ENCODE measurements at places on chromosomes 3 and 15.
A peak's percentile ranks its signal among the peaks of the same experiment; 100 is the strongest.

GRCh38 chr15:38683382-38684242, 119.0 kb upstream of the RASGRP1 start:
- peak; percentile 68 for DNase-seq

GRCh38 chr3:73828348-73828747, 203.6 kb upstream of the PDZRN3 start:
- DNase-seq = no peak

GRCh38 chr3:62874711-62875557, at the start of gene CADPS:
Gene CADPS, minus strand, starts transcription at chr3:62875416. Its CDS starts 387 bp downstream, at chr3:62875029.
- DNase-seq = peak; percentile 24

GRCh38 chr15:67181221-67181639, 73.2 kb downstream of the AAGAB start:
- no peak for DNase-seq

GRCh38 chr3:130974201-130974600, 52.4 kb downstream of the ASTE1 start:
- DNase-seq = no peak

DNA sequence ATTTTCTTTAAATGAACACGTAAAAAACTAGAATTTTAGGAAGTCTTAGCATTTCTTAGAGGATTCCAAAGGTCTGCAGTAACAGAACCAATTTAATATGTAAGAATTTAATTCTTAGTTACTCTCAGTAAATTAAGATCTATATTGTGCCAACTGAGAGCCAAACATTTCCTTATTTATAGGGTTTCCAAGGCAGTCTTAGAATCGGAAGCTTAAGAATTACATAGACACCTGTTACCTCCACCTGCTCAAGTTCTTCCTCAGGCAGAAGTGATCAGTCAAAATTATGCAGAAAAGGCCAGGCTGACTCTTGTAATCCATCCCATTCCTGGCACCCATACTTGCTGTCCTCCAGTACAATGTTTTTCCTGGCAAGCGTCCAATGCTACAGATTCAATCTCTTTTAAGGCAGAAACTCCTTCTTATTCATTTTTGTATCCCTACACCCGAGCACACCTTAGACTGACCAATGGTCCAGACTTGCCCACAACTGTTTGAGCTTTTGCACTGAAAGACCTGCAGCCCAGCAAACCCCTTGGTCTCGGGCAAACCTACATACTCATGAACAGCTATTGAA, 64.3 kb downstream of the NCEH1 start:
- no peak for DNase-seq

GRCh38 chr3:47319956-47320355, 37.2 kb downstream of the KLHL18 start:
- no peak for DNase-seq

- no peak for DNase-seq
Measured at GRCh38 chr15:78044407-78045155, 32.9 kb downstream of the TBC1D2B start.

DNA sequence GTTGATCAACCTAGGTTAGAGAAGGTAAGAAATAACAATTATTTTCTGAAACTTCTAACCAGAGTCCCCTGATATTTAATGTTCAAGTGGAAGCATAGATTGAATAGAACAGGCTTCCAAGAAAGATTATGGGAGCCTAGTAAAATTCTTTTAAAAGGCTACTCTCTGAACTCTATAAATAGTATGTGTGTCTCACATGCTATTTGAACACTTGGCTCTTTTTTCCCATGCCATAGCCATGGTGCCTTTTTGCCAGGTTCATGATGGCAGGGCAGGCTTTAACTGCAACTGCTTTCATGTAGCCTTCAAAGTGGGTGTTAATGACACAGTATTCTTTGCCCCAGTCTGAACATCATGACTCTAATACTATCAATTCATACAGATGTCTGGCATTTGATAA, 22.9 kb upstream of the STRIT1 start:
- no peak for DNase-seq

GRCh38 chr15:47331829-47332393, 385.4 kb upstream of the SEMA6D start:
- no peak for DNase-seq

DNA sequence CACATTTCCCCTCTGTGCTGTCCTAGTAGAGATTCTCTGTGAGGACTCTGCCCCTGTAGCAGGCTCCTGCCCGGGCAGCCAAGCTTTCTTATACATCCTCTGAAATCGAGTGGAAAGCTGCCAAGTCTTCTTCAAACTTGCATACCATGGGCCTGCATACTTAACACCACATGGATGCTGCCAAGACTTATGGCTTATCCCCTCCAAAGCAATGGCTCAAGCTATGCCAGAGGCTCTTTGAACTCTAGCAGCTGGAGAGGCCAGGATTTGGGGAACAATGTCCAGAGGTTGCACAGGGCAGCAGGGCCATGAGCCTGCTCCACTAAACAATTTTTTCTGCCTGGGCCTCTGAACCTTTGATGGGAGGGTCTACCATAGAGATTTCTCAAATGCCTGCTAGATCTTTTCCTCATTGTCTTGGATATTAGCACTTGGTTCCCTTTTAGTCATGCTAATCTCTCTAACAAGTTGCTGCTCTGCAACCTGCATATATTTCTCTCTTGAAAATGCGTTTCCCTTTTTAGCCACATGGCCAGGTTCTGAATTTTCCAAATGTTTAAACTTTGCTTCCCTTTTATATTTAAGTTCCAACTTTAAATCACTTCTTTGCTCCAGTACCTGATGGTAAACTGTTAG, 6.1 kb upstream of the PLSCR4 start:
- DNase-seq = no peak

- DNase-seq = no peak
Measured at GRCh38 chr15:39885099-39885777, 34.8 kb downstream of the GPR176 start.

GRCh38 chr3:105728771-105729312, 140.0 kb downstream of the CBLB start:
- DNase-seq = no peak

DNA sequence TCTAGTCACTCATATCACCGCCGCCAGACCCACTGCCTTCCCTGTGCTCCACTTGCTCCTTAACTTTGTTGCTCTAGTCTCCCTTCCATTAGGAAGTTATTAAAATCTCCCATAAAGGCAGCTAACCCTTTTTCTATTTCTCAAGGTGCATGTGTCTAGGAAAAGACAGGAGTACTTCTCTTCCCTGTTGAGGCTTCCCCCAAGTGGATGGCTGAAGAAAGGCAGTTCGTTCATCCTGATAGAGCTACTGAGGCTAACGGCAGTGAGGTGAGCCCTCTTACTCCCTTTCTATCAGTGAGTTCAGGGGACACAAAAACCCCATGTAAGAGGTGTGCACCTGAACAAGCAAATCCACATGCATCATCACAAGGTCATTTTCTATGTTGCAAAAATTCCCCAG, 397.8 kb downstream of the IGSF11 start:
- DNase-seq = peak; percentile 14

DNA sequence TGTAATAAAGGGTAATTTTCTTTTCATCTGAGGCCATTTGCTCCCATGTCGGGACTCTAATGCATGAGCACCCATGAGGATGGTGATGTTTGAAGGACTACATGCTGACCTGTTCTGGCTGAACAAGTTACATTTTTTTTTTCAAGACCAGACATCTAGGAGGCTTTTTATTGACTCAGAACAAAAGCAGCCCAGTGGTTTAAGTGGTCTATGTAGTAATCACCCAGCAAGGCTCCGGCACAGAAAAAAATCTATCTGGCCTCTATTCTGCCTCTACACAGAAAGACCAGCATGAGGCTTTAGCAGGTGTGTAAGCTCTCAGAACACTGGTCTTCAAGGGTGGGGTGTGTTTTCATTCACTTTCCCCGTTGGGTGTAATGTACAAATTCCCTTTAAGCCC, 95.1 kb upstream of the ZBED2 start:
- no peak for DNase-seq

- no peak for DNase-seq
Measured at GRCh38 chr3:104920512-104920911, 446.2 kb upstream of the ALCAM start.

- no peak for DNase-seq
Measured at GRCh38 chr15:93159930-93160329, 70.9 kb upstream of the RGMA start.

GRCh38 chr3:154936196-154936595, 143.9 kb upstream of the MME start:
- no peak for DNase-seq

- DNase-seq = peak; percentile 54
Measured at GRCh38 chr15:91104111-91104510, 4.1 kb downstream of the SV2B start.

DNA sequence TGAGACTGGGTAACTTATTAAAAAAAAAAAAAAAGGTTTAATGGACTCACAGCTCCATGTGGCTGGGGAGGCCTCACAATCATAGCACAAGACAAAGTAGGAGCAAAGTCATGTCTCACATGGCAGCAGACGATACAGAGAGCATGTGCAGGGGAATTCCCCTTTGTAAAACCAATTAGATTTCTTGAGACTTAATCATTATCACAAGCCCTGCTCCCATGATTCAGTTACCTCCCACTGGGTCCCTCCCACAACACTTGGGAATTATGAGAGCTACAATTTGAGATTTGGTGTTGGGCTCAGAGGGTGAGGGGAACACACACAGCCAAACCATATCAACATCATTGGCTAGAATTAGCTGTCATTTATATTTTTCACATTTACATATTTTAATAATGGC, 221.0 kb downstream of the RSRC1 start:
- DNase-seq = no peak

DNA sequence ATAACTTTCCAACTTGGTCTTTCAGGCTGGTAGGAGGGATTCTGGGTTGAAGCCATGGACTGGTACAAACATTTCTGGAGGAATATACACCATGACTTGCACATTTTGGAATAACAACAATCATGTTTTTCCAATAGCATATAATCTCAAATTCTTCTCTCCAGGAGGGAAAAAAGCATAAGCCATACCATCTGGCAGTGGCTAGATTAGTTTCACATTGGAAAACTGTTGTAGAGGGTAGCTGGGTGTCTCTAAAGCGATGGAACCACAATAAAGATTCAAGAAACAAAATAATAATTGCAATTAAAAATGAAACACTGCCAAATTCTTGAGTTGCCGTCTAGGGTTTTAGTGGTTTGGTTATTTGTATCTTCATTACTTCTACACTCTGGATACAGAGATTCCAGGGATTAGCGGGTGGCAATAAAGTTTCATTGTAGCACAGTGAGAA, 278.5 kb upstream of the RASGRP1 start:
- DNase-seq = no peak

DNA sequence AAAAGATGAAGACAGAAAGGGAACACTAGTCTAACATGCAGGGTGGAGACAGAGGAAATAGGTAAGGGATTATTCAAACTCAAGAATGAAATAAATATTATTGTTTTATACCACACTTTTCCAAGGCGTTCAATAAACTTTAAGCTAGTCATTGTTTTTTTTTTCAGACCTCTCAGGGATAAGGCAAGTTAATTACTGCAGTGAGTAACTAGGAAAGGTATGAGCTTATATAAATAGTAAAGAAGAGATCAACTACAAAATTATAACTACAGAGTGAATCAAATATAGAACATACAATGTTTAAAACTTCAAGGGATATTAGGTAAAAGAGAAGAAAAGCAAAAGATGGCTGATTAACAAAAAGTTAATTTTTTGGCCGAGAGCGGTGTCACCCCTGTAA, 31.5 kb upstream of the XXYLT1 start:
- no peak for DNase-seq

DNA sequence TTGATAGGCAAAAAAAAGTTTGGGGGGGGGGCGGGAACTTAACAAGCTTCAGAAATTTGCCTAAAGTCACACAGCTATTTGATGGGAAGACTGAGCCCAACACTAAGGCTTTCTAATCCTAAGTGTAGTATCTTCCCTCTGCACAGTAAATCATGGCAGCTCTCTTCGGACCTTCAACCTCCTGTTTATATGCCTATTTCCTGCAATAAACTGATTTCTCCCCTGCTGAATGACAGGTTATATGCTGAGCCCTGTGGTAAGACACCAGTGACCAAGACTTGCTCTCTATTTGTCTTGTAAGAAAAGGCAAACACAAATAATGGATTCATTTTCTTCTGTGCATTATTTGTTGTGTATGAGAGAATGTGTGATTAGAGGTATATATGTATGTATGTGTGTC, 355.8 kb upstream of the ARRDC4 start:
- DNase-seq = no peak

All from pons (tissue), 1 donor.